ENCODE measurements at places on chromosomes 16 and 17.

DNA sequence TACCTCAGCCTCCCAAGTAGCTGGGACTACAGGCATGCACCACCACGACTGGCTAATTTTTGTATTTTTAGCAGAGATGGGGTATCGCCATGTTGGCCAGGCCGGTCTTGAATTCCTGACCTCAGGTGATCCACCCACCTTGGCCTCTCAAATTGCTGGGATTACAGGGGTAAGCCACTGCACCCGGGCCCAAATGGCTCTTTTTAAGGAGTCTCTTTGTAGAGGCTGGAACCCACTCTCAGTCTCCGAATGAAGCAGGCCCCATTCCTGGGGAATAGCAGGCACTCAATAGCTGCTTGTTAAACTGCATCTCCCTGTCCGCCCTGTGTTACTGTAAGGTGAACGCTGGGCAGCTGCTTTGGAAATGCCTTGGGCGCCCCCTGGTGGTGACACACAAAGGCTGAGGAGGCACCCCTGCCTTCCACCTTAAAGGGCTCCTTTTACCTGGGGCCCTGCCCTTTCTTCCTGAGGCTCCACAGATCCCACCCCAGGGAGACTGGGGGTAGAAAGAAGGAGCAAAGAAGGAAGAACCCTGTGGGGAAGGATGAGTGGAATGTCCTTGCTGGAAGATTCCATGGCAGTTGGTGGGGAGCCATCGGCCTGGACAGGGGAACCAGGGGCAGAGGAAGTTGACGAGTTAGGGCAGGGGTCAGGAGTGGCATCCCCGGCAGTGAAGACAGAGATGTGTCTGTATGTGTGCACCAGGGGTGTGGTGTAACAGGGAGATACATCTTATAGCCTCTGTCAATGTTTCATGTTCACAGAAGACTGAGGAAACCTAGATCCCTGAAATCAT, 6.1 kb upstream of the SP2 start:
- DNase-seq: peak; percentile 93

DNA sequence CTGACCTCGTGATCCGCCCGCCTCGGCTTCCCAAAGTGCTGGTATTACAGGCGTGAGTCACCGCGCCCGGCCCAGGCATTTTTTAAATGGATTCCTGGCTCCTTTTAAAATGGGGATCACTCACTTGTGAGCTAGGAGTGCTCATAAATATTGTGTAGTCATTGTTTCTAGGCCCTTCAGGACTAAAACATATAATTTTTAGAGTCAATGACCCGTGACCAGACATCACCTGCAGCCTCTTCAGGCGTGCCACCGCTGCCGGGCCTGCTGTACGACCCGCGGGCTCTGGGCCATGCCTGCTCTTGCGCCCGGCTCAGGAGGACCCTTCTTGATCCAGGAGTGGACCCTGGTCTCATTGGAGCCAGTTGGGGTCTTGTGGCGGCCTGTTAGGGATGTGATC, 30.8 kb downstream of the EFCAB5 start:
- DNase-seq: no peak

GRCh38 chr17:76567634-76568432, 17.8 kb downstream of the ST6GALNAC2 start:
- DNase-seq: peak; percentile 86

DNA sequence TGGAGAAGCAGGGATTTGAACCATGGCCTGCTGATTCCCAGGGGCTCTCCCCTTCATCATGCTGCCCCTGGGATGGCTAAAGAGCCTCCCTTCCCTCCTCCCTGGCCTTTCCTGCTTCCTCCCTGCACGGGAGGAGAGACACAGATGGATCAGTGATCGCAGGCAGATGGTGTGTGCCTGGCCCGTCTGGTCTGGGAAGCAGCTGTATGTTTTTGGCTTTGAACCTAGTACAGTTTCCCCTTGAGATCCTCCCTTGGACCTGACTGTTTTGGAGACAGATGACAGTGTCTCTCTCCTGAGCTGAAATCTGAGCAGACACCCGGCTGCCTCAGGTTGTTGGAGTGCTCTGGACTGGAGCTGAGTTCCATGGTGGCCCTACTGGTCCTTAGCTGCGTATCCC, 29.0 kb upstream of the ATP2C2 start:
- no peak for DNase-seq

- no peak for DNase-seq
Measured at GRCh38 chr16:53415504-53415903, 18.8 kb upstream of the RBL2 start.

DNA sequence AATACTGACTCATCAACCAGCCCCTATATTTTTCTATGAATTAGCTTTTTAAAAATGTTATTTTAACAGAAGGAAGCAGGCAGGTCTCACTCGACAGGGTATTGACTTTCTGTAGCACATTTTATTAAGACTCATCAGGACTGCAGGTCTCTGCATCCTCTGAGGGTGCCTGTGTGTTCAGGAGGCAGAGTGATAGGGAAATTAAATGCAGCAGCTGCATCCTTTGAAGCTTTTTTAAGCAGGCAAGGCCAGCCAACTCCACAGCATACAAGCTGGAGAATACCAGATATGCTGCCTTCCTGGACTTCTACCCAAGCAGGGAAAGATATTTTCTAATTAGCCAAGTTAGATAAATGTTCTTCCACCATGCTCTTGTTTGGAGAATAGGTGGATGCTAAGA, 124.9 kb downstream of the WSCD1 start:
- no peak for DNase-seq
